ENCODE measurements at places on chromosomes 2 and 18. TPM values are rescaled to one million over a fixed set of nuclear protein-coding genes. Genes with fewer than 3 reads are reported as not detected.

GRCh38 chr2:200259577-200259957 lies 46.9 kb upstream of the SPATS2L start:
- no peak for DNase-seq

GRCh38 chr18:25137197-25137472 lies 214.8 kb downstream of the ZNF521 start:
- no peak for DNase-seq

DNA sequence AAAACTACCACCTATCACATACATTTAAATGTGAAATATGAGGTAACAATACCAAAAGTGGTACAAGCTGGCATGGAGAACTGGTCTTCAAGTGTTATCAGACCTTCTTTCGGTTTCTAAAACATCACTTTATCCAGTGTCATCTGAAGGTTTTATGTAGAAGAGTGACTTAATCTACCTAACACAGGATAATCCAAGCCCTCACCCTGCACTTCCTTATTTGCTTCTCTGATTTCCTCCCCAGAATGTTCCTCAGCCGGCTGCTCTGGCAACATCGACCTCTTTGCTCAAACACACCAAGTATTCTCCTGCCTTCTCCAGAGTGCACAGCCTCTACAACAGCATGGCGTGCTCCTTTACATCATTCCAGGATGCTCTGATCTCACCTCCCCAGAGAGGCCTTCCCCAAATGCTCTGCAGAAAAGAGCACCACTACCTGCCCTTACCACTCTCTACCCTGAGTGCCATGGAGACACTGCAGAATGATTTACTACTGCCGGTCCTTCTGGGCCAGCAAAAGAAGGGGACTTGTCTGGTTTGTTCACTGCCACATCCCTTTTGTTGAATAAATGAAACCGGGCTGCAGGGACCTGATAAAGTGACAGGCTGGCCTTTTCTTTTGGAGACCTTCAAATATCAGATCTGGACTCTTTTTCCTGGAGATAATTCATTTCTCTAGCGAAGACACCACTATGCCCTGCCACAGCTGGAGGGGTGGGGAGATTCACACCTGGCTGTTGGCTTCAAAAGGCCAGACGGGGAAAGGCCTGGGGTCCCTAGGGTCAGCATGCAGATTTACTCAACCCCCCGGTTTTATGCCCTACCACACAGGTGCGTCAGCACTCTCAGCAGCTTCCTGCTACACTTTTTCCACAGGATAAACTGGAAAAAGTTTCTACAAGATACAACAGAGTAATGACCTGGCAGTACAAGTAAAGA lies 42.0 kb downstream of the TTR start:
- DNase-seq: no peak

GRCh38 chr2:240965905-240966456 lies 32.4 kb upstream of the SNED1 start:
- no peak for DNase-seq

GALR1 gene
- 0.05 TPM for total RNA-seq

PIEZO2 gene
- 3.2 TPM for total RNA-seq

All from thymus (tissue), 14 donors.